CD4-positive, alpha-beta T cell treated with Interleukin-6 for 4 hours (primary cell): ENCODE measurements at places on chromosomes 2 and 18.

DNA sequence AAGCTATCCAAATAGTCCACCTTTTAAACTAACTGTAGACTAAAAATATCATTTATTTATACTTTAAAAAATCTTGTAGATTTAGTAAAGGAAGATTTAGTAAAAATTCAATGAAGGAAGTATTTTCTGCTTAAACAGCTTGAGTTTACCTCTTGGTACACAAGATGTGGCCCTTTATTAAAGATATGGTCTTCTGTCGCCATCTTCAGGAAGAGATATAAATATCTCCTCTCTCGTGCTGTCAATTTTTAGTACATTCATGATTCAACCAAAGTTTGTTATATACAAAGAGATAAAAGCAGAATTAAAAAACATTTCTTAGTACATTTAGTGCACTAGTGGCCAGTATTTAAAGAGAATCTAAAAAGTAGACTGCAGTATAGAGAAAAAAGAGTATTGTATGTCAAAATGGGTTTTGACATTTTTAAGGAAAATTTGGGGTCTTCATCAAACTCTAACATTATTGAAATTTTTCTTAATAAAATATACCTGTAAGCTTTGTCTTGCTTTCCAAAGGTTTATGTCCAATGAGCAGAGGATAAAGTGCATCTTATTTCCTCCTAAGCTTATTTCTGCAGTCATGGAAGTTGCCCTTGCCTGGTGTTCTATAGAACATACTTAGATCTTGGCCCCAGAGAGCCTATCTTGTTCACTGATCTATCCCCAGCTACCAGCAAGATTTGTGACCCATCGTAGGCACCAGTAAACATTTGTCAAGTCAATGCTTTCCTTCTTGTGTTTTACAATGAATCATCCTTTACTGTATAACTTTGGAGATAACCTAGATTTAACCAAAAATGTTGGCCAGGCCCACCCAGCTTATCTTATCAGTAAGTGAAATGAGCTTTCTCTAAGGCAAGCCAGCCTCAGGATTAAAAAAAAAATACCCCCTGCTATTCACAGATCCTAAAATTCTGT is 18.5 kb upstream of the EML6 start:
- DNase-seq = no peak

- no peak for DNase-seq
Observed at GRCh38 chr2:174609261-174609660, 11.7 kb upstream of the WIPF1 start.

GRCh38 chr2:153268941-153269461 is 209.6 kb downstream of the RPRM start:
- DNase-seq = no peak

GRCh38 chr2:3492951-3493614 is 26.2 kb downstream of the ADI1 start:
- DNase-seq = no peak

- DNase-seq = no peak
Observed at GRCh38 chr2:66110608-66111007, 324.3 kb upstream of the MEIS1 start.

DNA sequence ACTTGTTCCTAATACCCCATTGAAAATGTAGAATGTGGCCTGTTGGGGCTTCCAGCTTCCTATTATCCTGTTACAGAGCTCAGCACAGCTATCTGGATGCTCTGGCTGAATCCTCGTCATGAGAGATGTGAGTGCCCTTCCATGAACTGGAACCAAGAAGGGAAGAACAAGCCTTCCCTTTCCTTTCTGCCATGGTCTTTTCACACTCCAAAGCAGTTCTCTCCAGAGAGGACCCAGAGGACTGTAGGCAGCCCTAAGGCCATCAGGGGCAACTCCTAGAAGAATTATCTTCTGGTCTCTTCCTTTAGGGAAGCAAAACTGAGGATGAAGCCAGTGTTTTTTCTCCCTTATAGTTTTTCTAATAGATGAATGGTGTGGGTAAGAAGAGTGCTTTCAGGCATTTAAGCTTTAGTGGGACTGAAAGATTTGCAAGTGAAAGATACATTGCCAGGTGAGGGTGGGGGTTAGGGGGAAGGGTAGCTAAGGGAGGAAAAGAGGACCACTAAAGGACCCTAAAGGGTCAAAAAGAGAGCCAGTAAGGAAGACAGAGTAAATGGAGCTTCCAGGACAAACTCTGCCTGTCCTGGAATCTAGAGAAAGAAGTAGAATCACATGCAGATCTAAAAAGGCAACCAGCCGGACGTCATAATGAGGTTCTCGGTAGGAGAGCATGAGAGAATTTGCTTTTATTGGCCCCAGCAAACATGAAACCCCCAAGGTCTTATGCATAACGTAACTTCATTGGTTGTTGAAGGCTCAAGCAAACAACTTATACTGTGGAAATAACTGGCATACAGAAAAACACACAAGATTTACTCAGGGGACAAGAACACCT is 12.4 kb upstream of the XPO1 start:
- no peak for DNase-seq

DNA sequence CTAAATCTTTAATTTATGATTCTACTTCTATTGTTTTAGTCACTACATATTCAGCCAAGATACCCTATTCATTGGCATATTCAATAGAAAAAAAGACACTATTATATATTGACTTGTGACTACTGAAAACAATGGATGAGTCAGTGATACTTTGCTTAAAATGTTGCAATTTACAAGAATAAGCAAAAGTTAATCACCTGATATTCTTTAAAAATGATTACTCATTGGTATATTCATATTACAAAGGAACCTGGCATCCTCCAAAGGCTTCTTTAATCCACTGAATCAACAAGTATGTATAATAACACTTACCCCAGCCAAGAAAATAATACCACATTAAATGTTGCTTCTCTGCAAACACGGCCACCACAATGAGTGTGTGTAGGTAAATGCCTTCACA is 87.8 kb downstream of the CALCRL start:
- DNase-seq = no peak

DNA sequence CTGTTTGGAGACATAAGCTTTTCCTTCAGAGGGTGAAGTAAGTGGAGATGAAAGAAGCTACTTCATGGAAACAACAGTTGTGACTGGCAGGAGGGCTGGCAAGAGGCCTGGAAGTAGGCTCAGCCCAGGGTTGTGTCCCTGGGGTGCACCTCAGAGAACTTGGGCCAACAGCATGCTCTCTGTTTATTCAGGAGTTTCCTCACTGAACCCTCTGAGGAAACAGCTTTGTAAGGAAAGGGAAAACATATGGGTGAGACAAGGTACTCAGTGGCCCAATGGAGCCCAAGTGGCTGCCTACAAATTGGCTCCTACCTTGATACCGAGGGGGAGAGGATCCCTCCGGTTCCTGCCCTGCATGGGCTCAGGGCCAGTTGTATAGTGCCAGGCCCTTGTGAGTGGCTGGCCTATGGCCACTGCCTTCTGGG is 115.5 kb upstream of the ITGA6 start:
- no peak for DNase-seq
